ENCODE measurements at places on chromosomes 11 and 22.

DNA sequence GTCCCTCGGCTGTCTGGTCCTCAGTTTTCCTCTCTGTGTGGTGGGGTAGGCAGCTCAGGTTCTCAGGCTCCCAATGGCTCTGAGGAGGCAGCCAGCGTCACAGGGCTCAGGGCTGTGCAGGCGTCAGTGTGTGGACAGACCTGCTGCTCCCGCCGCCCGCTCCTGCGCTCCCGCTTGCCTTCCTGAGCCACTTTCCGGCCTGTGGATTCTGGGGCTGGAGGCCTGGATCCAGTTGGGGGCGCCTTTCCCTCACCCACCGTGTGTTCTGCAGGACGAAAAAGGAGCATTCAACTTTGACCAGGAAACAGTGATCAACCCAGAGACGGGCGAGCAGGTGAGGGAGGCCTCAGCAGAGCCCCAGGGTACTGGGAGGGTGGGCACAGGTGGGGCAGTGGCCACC is 14.7 kb downstream of the DPP3 start:
- DNase-seq = no peak

GRCh38 chr22:37218771-37219411 is 6.6 kb upstream of the SSTR3 start:
- no peak for DNase-seq

- no peak for DNase-seq
Observed at GRCh38 chr11:95028357-95028756, 3.3 kb downstream of the KDM4E start.

GRCh38 chr11:57273448-57274058 is 36.5 kb upstream of the APLNR start:
- DNase-seq = no peak

Data from cerebellar nuclear complex (tissue), 1 donor.